ENCODE measurements at places on chromosomes 1 and 21.

DNA sequence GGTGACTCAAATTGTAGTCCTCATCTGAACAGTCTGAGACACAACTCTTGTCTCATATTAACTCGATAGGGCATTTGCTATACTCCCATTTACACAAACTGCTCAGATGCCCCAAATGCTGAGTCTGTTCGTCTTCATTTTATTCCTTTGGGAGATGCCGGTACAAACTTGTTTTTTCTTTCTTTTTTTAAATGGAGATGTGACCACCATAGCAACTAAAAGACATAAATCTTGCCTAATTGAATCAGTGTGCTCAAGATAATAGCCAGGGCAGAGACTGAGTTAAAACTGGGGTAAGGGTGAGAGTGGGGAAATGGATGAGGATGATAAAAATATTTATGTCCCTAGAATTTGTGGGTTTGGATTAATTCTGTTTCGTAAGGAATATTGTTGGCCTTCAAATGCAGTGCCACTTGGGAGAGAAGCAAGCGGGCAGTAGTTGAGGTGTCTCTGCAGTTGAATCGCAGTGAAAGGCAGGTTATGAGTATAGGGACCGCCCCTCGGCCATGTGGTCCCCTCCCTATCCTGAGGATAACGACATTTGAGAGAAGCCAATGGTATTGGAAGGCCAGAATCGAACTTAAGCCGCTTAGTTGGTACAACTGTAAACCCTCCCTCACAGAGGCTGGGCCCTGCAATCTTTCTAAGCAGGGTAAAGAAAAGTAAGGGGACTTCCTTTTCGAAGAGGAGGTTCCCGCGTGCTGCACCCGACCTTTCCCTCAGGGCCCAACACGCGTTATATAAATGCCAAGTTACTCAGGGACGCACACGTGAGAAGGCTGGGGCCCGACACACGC is 859 bp upstream of the LRRC8B start:
- DNase-seq: no peak

- DNase-seq: no peak
These were observed 27.2 kb upstream of the EEIG2 start for GRCh38 chr1:108532730-108533129.

DNA sequence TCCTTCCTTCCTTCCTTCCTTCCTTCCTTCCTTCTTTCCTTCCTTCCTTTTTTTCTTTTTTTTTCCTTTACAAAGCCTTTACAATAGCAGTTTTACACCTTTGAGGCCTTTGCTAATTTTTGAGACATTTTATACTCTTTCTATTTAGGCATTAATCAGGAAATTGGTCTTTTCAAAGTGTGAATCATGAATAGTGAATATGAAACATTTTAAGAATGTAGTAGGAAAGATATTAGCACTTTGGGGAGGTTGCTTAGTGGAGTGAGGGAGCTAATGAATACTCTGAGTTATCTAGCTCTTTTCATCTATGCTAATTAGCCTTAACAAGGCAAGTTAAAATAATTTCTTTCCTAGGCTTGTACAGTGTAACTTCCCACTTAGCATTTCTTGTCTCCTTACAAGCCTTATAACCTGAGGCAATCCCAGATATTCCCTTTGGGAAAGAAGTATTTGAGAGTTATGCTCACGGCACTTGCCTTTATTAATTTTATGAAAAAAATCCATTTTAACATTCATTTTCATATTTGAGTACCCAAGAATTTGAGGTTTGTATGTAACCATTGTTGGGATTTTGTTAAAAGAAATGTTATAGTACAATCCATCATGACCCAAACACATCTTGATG is 122.6 kb downstream of the NTNG1 start:
- DNase-seq: no peak

DNA sequence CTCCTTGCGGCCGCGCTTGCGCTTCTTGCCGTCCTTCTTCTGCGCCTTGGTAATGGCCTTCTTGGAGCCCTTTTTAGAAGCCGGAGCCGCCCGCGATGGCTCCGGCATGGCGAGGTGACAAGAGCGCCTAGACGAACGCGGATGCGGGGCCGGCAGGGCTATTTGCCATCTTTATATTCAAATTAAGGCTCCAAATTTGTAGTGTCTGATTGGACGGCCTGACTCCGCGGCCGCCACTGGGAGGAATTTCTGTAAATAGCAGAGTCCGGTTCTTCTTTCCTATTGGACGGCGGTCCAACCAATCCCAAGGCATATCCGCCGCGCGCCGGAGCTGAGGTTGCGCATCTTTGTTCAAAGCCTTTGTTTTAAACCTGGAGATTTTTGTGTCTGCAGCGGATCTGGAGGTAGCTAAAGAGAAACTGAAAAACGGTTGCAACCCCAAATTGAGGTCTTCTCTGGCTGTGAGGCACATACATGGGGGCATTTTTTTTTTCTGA is 22.6 kb upstream of the RNF187 start:
- no peak for DNase-seq

Measured in vagina (tissue), 2 donors.